ENCODE measurements at places on chromosomes 11 and 22.

DNA sequence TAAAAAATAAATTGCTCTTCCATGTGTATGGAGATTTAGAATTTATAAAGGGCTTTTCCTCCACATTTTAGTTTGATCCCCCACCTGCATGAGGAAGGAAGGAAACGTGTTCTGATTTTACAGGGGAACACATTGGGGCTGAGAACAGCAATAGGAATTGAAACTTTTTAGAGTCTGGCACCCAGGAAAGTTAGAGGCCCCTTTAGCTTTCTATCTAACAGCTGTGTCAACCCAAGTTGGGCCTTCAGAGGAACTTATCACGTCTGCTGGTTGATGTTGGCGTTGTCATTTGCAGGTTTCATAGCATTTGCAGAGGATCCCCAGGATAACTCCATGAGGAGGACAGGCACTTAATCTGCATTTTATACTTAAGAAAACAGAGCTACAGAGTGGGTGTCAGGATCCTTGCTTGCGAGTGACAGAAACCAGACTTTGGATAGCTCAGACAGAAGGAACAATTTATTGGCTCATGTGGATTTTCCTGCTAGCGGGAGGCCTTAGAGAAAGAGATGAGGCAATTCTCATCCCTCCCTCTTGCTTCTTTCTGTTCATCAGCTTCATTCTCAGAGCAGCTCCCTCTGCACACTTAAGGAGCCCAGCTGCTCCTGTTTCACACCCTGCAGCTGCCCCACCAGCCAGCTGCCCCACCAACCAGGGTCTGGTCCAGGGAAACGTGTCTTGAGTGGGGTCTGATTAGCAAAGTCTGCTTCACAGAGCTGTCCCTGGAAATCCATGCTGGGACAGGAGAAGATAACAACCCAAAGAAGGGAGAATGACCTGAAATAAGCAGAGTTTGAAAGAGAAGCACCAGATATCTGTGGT is 92.5 kb upstream of the OR4B1 start:
- DNase-seq: no peak

DNA sequence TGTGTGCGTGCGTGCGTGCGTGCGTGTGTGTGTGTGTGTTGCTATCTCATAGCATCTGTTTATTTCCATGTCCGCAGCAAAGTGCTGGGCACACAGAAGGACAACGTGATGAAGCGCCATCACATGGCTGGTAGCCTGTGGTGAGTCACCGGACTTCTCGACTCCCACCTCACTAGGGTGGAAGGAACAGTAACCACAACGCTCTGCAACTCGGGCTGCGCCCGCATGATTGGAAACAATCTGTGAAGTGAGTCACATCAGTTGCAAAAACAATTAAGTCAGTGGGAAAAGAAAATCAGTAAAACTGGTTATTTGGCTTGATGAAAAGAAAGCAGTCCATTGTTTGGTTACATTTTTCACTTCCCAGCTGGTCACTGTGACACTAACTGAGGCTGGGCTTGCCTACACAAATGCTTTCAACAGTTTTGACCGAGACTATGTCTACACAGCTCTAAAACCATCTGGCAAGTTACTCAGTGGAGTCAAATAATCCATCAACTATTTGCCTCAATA is 437.3 kb upstream of the CADM1 start:
- DNase-seq: peak; percentile 71

DNA sequence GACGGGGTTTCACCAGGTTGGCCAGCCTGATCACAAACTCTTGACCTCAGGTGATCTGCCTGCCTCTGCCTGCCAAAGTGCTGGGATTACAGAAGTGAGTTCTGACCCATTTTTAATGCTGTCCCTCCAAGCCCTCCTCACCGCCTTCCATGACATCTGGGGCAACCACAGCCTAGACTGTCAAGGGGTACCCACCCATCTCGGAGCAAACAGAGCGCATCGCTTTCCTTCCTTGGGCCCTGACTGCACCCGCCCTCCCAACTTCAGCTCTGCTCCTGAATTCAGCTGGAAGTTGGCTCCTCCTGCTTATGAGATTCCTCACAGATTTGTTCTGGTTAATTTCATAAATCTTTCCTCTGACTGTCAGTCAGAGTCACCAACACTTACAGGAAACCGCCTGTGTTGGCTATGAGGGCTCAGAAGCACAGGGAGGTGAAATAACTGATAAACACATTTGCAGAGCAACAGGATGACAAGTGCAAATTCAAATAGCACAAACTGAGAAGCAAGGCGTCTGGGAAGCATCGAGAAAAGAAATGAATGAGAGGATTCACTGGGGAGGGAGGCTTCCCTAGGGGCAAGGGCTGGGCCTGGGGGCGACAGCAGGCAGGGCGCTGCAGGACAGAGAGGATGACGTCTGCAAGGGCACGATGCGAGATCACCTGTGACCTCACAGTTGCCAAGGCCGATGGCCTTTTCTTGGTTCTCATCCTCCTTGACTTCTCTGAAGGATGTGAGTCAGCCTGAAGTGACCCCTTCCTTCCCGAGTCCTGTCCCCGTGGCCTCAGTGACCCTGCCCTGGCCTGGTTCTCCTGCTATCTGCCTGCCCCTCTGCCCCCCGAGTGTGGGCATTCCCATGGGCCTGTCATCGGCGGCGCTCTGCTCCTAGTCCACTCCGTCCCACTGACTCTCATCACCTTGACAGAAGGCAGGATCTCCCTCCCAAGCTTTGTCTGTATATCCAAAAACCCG is 6.1 kb downstream of the IFT27 start:
- no peak for DNase-seq

- DNase-seq: peak; percentile 48
Measured at GRCh38 chr11:2531277-2531986, 86.6 kb downstream of the KCNQ1 start.

GRCh38 chr11:65120831-65121230 is 1.1 kb downstream of the FAU start:
- DNase-seq: no peak

DNA sequence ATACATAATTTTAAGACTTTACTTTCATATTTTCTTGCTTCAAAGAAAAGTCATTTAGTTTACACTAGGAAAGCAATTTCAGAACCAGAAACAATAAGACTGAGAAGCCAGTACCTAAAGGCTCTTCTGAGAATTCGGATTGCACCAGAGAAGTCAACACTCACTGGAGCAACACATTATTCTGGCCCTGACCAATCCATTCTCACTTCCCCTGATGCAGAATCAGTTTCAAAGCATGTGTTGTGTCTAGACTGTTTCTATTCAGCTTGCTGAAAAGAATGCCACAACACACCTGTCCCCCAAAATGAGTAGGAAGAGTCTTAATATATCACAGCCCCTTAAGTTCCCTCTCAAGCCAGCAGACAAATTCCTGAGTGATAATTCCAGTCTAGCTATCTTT is 1074.3 kb upstream of the TENM4 start:
- no peak for DNase-seq

GRCh38 chr22:46070215-46070802 is 80.0 kb upstream of the PPARA start:
- no peak for DNase-seq

GRCh38 chr11:64118876-64119665 is 46.8 kb downstream of the MACROD1 start:
- no peak for DNase-seq

DNA sequence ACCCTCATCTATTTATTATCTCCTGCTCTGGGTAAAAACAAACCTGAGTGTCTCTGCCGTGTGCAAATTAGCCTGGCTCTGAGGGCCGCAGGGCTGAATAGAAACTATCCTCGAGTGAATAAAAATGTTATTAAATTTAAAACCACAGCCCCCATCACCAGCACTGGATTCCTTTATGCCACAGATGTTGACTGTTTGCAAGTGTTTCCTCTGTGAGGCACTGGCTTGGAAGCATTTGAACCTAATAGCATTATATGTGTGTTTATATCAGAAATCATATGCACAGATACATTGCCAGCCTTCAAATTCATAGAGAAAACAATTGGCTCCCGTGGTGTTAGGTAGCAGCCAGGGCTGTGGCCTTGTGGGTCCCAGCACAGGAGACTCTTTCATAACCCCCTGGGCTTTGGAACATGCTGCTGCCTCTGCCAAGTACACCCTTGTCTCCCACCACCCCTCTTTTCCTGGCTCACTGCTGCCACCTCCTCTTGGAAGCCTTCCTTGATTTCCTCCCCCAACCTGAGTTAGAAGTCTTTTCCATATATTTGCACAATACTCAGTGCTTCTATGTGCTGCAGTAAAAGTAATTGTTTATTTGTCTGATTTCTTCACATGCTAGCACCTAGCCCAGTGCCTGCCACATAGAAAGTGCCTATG is 294.4 kb downstream of the DDX10 start:
- peak; percentile 22 for DNase-seq

- DNase-seq: no peak
Measured at GRCh38 chr11:60855726-60856633, at the start of gene PTGDR2. PTGDR2 (minus strand) TSS chr11:60855950; CDS start chr11:60853722, 2,228 bp downstream.

GRCh38 chr22:43404673-43405385 is 7.0 kb upstream of the MPPED1 start:
- DNase-seq: no peak

DNA sequence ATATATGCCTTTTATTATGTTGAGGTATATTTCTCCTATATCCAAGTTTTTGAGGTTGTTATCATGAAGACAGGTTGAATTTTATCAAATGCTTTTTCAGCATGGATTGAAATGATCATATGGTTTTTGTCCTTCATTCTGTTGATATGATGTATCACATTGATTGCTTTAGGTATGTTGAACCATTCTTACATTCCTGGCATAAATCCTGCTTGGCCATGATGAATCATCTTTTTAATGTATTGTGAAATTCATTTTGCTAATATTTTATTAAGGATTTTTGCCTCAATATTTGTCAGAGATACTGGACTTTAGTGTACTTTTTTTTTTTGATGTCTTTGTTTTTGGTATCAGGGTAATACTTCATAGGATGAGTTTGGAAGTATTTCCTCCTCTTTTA is 283.8 kb upstream of the C11orf87 start:
- peak; percentile 10 for DNase-seq

DNA sequence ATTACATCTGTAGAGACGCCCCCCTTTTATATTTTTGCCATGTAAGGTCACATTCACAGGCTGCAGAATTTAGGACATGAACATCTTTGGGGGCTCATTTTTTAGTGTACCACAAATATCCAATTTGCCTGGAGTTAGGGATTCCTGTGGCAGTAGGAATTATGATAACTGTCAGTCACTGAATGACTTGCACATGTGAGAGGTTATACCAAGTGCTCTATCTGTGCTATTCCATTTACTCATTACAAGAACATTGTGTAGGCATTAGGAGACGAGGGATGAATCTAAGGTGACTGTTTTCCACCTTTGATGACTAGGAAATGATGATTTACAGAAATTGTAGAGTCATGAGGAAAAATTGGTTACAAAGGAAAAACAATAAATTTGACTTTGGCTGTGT is 79.3 kb downstream of the LIF start:
- DNase-seq: no peak

DNA sequence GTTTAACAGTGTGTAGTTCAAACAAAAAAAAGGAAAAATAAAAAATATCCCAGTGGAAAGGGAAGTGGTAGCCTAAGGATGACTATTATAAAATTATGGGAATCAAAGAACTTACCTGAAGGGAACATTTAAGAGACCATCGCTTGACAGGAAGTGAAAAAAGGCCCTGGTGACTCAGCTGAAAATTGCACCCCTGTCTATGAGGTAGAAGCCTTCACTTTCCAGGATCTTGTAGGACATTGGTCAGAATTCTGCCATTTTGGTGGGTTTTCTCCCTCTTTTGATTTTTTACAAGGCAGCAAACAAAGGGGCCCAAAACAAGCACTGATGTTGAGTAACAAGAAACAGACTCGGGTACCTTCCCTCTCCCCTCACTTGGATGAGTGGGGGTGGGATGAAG is 15.6 kb downstream of the DDX17 start:
- DNase-seq: no peak

DNA sequence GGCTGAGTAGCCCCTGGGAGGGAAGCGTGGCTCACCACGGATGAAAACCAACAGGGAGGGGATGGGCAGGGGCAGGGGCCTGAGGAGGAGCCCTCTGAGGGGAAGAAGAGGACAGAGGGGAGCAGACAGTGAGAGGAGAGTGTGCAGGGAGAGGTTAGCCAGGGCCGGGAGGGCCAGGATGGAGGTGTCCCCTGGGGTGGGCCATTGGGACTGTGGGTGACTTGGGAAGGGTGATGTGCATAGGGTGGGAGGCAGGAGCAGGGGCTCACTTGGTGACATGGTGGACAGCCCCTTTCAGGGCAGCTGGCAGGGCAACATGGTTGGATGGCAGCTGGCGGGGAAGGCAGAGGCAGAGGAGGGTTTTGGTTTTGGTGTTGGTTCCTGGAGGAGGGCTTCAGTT is 5.6 kb upstream of the GDPD5 start:
- DNase-seq: no peak

DNA sequence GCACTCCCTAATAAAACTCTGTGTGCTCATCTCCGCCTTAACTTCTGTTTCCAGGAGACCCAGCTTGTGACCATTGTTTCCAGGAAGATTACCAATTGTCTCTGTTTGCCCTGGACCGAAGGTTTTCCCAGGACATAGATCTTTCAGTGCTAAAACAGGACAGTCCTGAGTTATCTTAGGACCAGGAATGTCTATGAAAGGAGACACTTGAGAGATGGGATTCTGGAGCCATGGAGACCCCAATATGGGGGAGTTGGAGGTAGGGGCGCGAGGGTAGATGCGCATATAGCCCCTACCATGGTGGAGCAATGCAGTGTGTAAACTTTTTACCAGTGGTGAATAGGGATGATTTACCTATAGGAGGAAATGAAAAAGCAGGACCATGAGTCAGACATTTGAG is 10.2 kb upstream of the PRAME start:
- DNase-seq: no peak

DNA sequence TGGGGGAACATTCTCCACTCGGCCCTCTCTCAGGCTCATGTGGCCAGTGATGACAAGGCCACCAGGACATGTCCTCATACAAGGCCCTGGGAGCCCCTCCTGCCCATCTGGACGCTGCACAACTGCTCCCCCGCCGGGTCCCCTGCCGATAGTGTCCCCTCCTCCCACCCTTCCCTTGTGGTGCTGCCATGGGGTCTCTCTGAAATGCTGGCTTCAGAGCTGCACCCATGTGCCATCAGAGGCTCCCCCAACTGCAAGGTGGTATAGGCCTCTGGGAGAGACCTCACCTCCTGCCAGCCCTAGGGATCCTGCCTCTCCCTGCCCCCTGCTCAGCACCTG is 113.0 kb downstream of the KCNQ1OT1 start:
- no peak for DNase-seq
